CD4-positive, alpha-beta T cell treated with Interleukin-2 at 100 ng/mL for 4 hours (primary cell): ENCODE measurements at places on chromosomes 2 and 18.

DNA sequence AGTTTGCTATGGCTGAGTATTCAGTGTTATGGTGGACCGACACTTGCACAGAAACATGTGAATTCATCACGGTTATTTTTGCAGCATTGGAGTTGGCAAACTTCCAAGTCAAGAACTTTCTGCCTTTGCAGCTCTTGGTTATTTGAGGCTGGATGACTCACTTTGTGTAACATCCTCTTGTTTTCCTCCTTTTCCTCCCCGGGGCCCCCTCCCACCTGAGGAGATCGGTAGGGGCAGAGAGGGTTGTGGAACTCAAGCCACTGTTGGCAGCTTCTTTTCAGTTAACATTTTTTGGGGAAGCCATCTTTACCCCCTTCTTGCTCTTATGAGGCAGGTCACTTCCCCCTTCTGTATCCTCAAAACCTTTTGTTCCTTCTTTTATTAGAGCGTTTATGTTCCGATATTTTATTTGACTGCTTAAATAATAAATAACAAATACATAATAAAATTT lies 48.6 kb downstream of the DDX1 start:
- no peak for DNase-seq

- no peak for DNase-seq
Measured at GRCh38 chr2:143248631-143249030, 119.4 kb downstream of the ARHGAP15 start.

DNA sequence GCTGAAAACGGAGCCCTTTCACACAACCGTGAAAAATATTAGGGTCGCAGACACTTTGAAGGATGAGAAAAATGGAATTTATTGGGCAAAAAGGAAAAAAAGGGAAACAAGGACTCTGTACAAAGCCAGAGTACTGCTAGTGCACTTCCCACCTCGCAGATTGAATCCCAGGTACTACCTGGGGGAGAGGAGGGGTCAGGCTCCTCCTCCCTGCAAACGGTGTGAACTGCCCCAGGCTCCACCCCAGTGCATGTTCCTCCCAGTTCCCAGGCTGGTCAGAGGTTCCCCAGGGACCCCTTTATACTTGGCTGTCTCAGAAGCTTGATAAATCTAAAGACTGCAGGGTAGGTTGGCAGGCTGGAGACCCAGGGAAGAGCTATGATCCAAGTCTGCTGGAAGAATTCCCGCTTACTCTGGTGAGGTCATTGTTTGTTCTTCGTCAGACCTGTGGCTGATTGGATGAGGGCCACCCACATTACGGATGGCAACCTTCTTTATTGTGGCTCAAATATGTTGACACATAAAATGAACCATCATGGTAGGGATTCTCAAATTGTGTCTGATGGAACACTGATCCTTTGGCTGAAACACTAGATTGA lies 290.4 kb upstream of the POU3F3 start:
- no peak for DNase-seq

GRCh38 chr18:29163596-29163995 lies 986.7 kb upstream of the CDH2 start:
- DNase-seq, result no peak

- no peak for DNase-seq
Measured at GRCh38 chr2:148666555-148666954, 22.0 kb downstream of the EPC2 start.

DNA sequence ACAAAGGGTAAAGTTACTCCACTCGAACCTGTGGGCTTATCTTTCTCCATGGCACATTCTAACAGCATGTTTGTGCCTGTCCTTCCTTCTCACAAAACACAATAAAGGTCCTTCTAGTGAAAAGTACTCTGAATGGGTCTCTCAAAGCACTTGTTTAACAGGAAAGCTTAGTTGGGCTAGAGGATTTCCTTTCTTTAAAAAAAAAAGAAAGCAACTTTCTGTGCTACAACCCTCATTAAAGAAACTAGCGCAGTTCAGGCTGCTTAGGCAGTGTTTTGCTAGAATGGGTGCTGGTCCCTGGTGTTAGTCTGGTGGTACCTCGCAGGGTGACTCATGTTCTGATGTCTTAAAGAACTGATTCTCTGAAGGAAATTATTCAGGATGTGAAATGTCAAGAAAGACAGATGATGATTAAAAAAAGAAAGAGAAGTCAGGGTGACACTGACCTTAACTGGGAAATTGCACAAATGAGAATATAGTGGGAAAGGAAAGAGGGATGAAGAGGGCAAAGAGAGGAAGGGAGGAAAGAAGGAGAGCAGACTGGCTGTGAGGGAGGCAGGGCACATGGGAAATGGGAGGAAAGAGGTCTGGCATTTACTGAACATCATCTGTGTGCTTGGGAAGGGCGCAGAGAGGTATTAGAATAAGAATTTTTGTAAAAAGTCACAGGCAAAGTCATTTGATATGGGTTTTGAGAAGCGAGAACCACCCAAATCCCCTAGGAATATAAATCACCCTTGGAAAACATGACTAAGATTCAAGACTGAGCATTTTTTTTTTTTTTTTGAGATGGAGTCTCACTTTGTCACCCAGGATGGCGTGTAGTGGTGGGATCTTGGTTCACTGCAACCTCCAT lies 74.9 kb downstream of the ATP8B1 start:
- DNase-seq, result no peak

DNA sequence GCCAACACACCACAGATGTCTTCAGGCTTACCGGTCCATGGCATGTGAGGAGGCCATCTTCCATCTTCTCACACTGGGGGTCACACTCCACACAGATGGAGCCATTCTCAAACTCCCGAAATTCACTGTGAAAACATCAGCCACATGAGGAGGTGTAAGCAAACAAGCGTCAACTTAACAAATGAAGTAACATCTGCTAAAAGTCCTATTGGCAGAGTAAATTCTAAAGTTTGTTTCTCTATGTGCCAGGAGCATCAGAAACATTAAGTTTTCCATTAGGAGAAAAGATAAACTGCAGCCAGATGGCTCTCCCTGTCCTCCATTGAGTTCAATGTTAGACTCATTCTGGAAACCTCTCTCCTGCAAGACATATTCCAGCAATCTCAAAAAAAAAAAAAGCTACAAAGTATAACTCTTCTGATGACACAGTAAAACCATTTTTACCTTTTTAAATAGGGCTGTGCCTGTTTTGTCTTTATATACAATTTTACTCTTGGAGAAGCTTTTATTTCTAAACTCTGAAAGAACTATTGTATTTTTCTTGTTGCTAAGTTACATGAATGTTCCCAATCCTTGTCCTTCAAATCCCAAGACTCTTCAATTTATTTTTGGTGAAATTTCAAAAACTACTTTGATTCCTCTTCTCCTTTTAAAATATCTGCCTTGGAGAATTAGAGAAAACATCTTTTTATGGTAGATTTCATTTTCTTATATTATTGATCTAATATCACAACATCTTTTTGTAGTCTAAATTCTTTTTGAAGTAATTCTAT lies 865.3 kb downstream of the ERBB4 start:
- no peak for DNase-seq

GRCh38 chr2:240916571-240917008 lies 10.5 kb downstream of the CROCC2 start:
- DNase-seq, result no peak

- no peak for DNase-seq
Measured at GRCh38 chr2:29033172-29033571, 41.2 kb downstream of the PCARE start.

- no peak for DNase-seq
Measured at GRCh38 chr2:192725991-192726390, 531.3 kb upstream of the TMEFF2 start.

GRCh38 chr2:60608679-60609078 lies 55.2 kb upstream of the BCL11A start:
- no peak for DNase-seq

DNA sequence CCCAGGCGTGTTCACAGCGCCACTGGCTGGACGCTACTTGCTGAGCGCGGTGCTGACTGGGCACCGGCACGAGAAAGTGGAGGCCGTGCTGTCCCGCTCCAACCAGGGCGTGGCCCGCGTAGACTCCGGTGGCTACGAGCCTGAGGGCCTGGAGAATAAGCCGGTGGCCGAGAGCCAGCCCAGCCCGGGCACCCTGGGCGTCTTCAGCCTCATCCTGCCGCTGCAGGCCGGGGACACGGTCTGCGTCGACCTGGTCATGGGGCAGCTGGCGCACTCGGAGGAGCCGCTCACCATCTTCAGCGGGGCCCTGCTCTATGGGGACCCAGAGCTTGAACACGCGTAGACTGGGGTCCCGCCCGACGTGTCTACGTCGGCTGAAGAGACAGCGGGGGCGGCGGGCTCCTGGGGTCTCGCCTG lies 891 bp upstream of the KHK start:
- DNase-seq, result peak; percentile 27

DNA sequence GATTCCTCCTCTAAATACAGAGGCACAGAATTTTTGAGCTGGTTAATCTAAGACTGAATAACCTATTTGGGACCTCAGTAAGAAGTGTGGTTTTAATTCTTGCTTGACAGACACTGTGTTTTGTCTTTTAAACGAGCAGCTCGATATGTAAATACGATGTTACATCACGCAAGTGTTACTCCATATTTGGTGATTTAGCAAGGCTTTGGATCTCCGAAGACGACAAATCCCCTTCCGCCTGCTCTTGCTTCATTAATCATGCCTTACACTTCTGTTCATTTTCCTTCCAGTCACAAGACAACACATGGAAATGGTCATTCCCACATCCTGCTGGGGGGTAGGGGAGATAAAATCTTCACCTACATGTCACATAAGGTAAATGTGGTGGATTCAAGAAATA lies 9.4 kb downstream of the BCL11A start:
- no peak for DNase-seq

- no peak for DNase-seq
Measured at GRCh38 chr2:68825866-68826265, 45.3 kb downstream of the BMP10 start.

DNA sequence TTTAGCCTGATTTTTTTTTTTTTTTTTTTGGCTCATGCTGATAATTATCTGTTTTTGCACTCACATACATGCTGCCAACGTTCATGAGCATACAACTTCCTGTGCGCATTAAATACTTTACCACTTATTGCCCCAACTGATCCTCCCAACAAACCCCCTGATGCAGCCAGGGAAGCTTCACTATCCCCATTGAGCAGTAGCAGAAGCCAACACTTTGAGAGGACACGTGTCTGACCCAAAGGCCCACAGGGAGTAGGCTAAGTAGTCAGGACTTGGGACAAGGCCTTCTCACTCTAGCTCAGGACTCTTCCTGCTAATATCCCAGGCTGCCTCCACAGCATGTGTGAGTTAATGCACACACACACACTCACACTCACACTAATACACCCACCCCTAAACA lies 36.2 kb upstream of the MAT2A start:
- DNase-seq, result no peak

GRCh38 chr2:135931776-135932443 lies 53.5 kb downstream of the DARS1 start:
- DNase-seq, result no peak

DNA sequence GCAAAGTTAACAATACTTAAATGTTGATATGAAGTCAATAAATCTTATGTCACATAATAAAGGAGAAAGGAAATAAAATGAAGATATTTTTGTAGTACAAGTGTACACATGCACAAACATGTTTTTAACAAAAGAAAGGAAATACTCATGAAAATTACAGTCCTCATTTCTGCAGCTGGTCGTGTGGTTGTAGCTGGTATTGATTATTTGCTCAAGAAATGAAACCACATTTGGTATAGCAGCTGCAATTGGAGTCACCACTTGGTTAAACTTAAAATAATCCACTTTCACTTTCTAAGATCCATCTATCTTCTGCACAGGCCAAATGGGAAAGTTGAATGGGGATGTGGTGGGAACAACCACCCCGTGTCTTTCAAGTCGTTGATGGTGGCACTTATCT lies 580.5 kb upstream of the NRXN1 start:
- DNase-seq, result no peak

DNA sequence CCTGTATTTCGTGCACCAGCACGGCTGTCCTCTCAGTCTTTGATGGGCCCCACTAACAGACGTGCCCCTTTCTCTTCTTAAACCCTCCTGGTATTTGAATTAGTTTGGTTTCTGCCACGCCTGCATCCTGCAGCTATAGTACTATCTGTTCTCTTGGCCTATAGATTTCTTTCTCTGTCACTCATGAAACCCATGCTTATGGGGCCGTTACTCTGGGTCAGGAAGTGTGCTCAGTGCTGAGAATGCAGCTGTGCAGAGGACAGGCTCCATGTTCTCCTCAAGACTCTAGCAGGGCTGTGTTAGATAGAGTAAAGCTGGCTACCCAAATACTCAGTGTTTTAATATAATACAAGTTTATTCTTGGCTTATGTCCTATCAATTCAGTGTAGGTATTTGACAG lies 180.0 kb downstream of the INSIG2 start:
- no peak for DNase-seq

- no peak for DNase-seq
Measured at GRCh38 chr2:182924306-182924705, 57.9 kb upstream of the FRZB start.

DNA sequence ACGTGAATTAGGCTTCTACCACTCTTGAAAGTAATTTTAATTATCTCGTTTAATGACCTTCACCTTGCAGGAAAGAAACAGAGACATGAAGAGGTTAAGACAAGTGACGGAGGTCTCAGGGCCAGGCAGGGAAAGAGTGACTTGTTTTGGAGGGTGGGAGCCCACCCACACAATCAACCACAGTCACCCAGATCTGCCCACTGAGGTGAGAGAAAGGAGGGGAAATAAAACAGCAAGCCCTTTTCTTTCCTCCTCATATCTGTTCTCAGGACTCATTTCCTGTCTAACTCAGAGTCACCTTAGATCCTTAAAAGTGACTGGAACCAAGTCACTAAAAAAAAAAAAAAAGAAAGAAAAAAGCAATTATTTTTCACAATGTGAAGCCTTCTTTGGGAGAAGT lies 26.8 kb downstream of the ATP8B1 start:
- no peak for DNase-seq

GRCh38 chr2:230160112-230160660 lies 59.6 kb downstream of the SP110 start:
- peak; percentile 47 for DNase-seq

- DNase-seq, result no peak
Measured at GRCh38 chr2:88615822-88616221, 11.4 kb downstream of the EIF2AK3 start.

- DNase-seq, result peak; percentile 20
Measured at GRCh38 chr2:226835420-226835795, 446 bp upstream of the RHBDD1 start.

GRCh38 chr2:207071820-207072219 lies 93.9 kb downstream of the KLF7 start:
- no peak for DNase-seq

GRCh38 chr18:26804519-26804918 lies 61.0 kb downstream of the AQP4 start:
- DNase-seq, result no peak

GRCh38 chr2:226330206-226330605 lies 469.4 kb downstream of the IRS1 start:
- no peak for DNase-seq

DNA sequence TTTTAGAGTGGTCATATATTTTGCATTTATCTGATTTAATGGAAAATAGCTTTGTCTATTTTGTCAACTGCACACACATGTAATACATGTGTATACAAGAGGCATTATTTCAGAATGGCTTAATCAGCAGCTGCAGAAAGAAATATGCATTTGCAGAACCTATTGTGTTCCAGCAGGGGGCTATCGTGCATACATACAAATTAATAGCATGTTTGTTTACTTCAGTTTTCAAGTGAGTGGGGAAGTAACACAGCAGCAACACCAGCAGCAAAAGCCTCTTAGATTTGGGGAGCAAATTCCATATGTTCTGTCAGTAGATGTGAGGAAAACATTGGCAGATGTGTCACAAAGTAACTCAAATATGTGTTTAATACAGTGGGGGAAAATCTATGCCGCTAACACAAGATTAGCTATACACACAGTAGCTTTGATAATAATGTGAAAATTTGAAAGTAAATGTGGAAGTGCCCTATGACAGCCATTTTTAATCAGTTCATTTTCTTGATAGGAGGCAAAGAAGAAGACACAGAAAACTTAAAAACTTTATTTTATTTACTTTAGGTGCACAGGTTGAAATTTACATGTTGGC lies 218.1 kb downstream of the WDR7 start:
- DNase-seq, result peak; percentile 20
